ENCODE measurements at places on chromosomes 16 and 17.

DNA sequence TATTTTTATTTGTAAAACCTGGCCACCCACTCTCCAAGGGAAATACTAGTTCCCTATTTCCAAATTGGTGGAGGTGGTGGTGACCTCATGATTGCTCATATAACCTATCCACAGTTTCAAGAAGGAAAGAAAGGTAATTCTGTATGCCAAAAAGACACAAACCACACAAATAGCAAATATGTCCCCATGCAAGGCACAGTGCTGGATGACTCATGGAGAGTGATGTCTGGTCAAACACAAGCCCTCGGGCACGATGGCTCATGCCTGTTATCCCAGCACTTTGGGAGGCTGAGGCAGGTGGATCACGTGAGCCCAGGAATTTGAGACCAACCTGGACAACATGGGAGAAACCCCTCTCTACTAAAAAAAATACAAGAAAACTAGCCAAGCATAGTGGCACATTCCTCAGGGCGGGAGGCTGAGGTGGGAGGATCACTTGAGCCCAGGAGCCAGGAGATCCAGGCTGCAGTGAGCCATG lies 64.2 kb downstream of the GNA13 start:
- DNase-seq = no peak

- no peak for DNase-seq
These were observed 81.2 kb downstream of the USP22 start for GRCh38 chr17:20961586-20961985.

DNA sequence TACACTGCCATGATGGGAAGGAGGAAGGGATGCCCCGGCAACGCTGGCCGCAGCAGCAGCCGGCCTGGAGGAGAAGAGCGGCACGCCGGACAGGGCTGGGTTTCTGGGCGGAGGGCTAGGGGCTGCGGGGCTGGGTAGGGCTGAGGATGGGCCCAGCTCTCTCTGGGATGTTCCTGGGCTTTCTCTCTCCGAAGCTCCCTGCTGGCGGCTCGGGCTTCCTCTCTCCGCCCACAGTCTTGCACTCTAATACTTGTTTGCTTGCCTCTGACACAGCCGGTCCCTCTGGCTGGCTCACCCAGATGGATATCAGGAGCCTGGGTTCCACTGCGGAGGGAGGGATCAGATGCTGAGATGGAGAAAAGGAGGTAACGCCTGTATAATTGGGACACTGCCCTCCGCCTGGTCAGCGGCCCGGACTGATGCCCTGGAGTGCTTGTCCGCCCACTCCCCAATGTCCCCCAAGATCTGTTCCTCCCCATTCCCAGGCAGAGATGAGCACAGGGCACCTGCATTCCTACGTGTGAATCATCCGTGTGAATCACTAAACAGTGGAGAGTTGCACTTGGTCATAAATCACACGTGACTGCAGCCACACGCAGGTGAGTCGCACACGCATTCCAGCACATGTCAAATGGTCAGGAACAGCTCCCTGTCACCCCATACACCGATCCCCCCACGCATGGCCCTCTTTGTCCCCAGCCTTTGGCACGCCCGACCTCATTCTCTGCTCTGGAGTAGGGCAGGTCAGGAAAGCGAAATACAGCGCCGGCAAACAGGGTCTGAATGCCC lies at the start of gene ALOXE3:
ALOXE3 (minus strand) TSS at position 535 of the 789 bp plus-strand sequence; CDS start at position 11, 524 bp downstream.
- DNase-seq = peak; percentile 39

DNA sequence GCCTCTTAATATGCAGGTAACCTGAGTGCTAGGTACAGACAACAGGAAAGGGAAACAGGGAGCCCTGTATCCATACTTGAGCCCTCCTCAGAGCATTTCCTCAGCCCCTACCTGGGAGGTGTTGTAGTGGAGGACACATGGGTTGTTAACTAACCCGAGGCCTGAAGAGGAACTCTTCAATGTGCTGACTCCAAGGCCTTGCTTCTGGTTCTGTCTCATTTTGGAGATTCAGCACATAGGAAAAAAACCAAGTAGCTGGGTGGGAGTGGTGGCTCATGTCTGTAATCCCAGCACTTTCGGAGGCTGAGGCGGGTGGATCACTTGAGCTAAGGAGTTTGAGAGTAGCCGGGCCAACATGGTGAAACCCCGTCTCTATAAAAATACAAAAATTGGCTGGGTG lies 24.8 kb downstream of the SNX11 start:
- no peak for DNase-seq

DNA sequence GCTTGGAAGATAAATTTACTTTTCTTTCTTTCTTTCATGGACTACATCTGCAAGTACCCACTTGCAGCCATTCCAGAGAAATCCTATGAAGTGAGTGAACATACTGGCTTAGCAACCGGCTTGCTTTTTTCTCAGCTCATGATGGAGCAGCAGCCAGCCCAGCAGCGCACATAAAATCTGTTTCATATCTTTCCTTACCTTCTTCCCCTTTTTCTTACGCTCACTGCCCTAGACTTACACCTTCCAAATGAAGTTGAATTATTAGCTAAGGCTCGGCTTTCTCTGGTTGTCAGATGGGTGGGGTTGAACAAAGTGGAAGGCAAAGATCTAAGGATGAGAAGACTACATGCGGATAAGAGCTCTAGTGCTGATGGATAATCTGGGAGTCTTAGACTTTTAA lies 13.9 kb upstream of the ABCA8 start:
- no peak for DNase-seq

- no peak for DNase-seq
These were observed 5.7 kb downstream of the GGA2 start for GRCh38 chr16:23504453-23505179.

DNA sequence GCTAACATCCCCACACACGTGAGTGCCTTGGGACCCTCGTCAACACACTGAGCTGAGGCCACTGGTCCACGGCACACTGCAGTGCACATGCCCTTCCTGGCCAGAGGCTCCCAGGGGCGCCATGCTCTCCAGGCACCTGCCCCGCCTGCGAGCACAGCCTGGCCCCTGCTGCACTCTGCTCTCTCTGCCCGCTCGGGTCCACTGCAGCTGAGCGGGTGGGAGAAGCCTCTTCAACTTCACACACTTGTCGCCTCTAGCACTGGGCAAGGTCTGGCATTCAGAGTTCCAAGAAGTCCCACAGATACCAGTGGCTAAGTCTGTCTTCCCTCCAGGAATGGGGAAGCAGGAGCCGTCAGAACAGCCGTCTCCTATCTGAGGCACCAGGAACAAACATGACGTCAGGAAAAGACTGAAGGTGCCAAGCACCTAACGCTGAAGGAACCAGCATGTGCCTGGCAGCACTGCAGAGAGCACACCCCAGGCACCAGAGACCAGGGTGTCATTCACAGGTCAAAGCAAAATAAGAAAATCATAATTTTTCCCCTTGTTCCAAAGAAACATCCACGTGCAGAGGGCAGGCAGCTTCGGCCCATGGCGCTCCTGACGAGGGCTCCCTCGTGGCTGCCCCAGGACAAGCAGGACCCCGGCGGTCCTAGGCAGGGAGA lies 82.9 kb downstream of the ZNF778 start:
- DNase-seq = no peak

DNA sequence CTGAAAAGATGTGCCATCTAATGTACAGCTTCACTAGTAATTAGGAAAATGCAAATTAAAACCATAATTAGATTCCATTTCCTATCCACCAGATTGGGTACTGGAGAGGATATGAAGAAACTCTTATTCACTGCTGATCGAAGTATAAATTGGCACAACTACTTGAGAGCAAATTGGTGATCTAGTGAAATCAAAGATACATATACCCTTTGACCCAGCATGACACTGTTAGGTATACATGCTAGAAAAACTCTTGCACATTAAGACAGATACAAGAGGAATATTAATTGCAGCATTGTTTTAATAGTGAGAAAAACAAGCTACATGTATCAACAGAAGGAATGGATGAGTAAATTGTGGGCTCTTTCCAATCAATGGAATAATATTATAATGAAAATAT lies 48.8 kb downstream of the BRIP1 start:
- DNase-seq = no peak

DNA sequence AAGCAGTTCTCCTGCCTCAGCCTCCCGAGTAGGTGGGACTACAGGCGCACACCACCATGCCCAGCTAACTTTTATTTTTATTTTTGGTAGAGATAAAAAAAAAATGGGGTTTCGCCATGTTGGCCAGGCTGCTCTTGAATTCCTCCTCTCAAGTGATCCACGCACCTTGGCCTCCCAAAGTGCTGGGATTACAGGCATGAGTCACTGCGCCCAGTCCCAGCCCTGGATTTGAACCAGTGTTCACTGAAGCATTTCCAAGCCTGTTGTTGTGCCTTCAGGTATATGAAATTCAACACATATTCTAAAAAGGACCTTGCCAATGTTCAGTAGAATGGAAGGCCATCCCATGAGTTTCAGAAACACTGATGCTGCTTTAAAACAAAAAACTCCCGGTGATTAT lies 165.3 kb downstream of the SLC39A11 start:
- DNase-seq = no peak

- no peak for DNase-seq
These were observed 4.7 kb downstream of the IGSF6 start for GRCh38 chr16:21647562-21648164.

DNA sequence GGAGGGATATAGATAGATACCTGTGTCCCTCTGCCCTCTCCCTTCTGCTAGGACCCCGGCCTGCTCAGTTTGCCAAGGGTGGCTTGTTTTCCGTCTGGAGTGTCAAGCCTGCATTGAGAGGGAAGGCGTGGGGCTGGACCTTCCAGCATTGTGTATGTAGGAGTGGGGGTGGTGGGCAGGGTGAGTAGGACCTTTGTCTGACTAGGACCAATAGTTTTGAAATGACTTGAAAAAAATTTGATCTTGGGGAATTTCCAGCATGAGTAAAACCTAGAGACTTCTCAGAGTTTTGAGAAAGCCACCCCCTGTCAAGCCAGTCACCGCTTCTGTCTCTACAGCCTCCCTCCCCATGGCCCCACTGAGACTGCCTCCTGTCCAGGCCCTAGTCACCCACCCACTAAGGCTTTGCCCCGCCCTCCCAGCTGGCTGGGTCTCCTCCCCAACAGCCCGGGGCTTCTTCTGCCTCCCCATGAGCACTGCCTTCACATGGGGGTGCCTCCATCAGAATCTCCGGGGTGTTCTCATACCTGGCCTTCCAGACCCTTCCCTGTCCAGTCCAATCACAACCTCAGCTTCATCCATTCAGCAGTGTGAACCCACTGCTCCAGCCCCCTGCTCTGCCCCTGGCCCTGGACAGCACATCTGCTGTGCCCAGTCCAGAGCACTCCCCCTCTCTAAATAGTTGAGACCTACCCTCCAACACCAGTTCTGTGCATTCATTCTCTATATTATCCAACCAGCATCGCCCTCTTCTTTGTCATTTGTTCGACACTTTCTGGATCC lies 207.0 kb downstream of the MSI2 start:
- no peak for DNase-seq

DNA sequence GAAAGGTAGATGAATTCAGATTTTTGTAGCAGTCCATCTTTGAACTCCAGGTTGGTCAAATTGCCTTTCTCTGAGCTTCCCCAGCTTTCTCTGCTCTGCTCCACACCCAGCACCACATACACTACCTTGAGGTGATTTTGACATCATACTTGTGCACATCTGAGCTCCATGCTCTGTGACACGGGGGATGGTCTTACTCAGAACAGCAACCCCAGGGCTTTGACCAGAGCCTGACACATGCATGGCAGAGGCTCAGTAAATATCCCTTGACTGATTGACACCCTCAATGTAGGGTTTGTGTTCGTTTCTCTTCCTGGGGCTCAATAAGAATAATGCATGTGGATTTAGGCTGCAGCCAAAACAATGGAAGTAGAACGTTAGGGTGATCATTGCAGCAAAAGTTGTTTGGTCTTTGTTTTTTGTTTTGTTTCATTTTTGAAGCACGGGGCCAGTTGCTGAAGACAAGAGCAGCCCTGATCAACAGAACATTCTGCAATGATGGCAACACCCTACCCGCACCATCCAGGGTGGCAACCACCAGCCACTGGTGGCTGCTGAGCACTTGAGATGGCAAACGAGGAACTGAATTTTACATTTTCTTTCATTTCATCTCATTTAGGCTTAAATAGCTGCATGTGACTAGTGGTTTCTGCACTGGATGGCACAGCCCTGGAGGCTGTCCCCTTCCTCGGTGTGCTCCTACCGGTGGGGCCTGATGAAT lies 224.8 kb upstream of the TNRC6C start:
- no peak for DNase-seq

DNA sequence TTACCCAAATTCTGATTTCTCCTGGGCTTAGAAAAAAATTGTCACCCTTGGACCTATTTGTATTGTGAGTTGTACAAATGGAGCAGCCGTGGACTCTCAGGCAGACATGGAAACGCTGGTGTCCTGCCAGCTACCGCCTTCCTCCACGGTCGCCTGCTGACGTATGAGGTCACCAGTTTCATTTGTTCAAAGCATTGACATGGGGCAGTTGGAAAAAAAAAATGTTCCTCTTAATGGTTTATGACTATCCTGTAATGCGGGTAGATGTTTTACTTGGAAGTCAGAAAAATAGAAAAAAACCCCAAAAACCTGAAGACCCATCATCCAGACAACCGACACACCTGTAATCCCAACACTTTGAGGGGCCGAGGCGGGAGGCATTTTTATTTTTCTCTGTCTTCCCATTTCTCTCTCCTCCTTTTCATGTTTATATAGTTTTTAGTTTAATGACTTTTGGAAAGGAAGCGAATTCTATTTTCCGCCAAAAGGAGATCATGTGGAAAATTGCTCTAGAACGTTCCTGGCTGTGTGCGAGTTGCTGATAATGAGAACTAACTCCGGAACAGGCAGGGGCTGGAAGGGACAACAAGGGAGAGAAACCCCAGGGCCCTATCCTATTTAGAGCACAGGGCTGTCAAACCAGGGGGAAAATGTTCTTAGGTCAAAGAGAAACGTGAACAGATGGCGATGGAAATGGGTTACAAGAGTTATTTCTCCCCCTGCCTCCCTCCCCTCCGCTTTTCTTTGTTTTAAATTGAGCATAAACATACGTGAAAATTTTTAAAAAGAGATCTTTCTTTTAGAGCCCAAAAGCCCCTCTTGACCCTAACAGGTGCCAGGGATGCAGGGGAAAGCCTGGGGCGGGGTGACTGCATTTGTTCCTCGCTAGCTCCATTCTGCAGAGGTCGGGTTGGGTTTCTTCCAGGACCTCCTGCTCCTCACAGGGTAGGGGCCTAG lies 13.7 kb downstream of the DNAH17 start:
- DNase-seq = no peak

- no peak for DNase-seq
These were observed 7.7 kb downstream of the METTL22 start for GRCh38 chr16:8628981-8629725.

- DNase-seq = no peak
These were observed 68.5 kb downstream of the CDC27 start for GRCh38 chr17:47120521-47121095.

- no peak for DNase-seq
These were observed 13.6 kb upstream of the DNASE1 start for GRCh38 chr16:3640632-3641501.

Data from HAP-1 (cell line).